ENCODE measurements at places on chromosomes 11 and 22.

DNA sequence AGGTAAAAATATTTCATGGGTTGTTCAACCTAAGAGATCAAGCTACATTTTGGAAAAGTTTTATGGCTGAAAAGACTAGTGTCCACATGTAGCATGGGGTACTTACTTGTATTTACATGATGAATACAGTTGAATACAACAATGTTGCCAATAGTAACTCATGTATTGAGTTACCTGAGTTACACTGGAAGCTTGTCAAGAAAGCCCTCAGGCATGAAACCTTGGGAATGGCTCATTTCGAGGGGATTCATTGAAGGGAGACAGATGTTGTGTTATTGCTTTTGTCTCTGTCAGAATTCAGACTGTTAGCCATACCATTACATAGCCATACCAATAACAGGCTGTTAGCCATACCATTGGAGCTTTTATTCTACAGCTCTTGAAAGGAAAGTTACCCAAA, 9.2 kb downstream of the OR51F2 start:
- DNase-seq: no peak

- DNase-seq: no peak
Observed at GRCh38 chr22:20403779-20404140, 9.8 kb downstream of the ZNF74 start.

DNA sequence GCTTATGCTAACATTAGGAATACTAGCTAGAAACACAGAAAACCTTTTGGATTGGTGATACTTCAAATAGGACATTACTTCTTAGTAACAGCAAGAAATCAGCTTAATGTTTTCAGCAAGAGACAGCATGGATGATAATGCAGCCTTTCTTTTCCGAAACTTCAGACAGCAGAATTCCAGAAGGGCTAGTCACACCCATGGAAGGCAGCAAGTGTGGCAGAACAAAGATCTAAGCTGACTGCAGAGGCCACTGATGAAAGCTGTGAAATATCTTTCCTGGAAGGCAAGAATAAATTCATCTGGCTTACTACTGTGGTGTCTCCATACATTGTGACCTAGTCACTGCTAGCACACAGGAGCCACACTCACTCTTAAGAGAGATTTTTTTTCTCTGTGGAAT, 100.3 kb downstream of the CCDC83 start:
- DNase-seq: no peak

DNA sequence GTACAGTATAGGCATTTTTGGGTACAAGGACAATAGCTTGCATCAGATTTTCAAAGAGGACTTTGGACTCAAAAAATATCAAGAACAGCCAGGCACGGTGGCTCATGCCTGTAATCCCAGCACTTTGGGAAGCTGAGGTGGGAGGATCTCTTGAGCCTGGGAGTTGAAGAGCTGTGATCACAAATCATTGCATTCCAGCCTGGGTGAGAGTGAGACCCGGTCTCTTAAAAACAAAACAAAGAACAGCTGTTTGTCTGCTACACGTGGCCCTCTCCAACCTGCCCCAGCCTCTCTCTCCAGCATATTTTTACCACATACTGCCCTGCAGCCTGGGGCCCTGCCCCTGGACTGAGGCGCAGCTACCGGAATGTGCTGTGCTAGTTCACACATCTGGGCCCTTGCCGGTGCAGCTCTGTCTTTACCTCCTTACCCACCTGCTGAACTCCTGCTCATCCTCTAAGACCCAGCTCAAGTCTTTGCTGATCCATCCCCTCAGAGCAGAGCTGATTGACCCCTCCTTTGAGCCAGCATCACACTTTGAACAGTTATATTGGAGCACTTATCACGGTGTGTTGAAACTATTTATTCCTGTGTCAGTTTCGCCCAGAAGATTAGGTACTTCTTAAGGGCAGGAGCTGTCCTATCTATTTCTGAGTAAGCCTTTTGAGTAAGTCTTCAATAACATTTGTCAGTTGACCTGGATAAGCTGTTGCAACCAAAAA, 29.4 kb downstream of the GRIK4 start:
- DNase-seq: no peak

- DNase-seq: no peak
Observed at GRCh38 chr11:75592715-75593114, 30.7 kb downstream of the SERPINH1 start.

- DNase-seq: no peak
Observed at GRCh38 chr11:100866453-100866852, 179.4 kb downstream of the ARHGAP42 start.

DNA sequence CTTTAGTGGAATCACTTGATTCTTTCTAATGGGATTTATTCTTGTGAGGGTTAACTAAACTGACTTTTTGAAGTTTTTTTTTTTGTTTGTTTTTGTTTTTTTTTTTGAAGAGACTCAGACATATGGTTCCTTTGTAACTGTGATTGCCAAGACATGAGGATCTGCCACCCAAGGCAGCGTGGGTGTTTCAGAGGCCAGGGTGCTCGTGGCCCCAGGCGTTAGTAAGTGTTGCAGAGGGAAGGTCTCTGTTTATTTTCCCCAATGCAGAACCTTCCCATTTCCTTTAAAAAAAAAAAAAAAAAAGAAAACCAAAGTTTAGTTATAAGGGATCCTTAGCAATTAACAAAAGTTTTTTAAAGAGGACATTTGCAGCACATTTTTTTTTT, 94.8 kb downstream of the CTTN start:
- no peak for DNase-seq

DNA sequence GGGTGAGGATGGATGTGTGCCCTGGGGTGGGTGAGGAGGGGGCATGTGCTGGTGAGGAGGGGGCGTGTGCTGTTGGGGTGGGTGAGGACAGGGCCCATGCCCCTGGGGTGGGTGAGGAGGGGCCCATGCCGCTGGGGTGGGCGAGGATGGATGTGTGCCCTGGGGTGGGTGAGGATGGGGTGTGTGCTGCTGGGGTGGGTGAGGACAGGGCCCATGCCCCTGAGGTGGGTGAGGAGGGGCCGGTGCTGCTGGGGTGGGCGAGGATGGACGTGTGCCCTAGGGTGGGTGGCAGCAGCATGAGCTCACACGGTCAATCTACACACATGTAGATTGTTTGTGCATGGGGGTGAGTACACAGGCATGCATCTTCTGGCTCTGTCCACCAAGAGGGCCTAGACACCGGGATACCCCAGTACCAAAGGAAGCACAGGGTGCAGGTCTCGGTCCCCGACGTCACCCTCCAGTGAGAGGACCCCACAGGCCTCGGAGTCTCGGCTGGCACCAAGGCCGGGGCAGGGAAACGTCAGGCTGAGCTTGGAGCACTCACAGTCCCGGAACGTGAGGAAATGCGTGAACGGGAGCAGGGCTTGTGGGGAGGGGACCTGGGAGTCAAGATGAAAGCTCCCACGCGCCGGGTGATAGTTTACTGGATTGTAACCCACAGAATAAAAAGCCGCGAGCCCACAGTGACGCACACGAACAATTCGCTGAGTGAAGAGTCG, 37.4 kb upstream of the TOLLIP start:
- no peak for DNase-seq

- DNase-seq: no peak
Observed at GRCh38 chr11:78299000-78299710, 110.4 kb downstream of the USP35 start.
